Activated T-helper 2 cell treated with anti-CD3 and anti-CD28 coated beads, Interferon-gamma antibody, Interleukin-2, Interleukin-4, amounts not matched to agents 10 μg/mL and 5 μg/mL and 100 μg/mL, durations not matched to agents 14 hours and 24 hours and 36 hours (primary cell): ENCODE measurements at places on chromosomes 4 and X.

DNA sequence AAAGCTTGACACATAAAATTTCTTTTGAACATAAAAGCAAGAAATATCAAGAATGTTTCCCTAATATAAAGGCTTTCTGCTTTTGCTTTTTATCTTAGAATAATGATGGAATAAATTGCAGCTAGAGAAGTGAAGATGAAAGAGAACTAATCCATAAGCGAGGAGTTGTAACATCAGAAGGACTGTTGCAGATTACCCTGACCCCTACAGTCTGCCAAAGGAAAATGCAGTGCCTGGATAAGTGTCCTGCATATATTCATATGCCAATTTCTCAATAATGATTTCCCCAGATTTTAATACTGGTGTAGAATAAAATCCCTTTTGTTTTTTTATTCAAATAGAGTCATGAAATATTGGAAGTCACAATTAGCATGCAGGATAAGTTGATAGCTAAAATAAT is 115.9 kb downstream of the MAGEC2 start:
- H3K4me3 ChIP-seq, result no peak overlapping the region
- no peaks in the 10 kb centered on the region for H3K4me1 ChIP-seq
- no peaks in the 10 kb centered on the region for H3K27me3 ChIP-seq
- no peak overlapping the region for H3K27ac ChIP-seq

- no peak overlapping the region for H3K4me3 ChIP-seq
- peak overlapping the region; percentile 65 for H3K27ac ChIP-seq
- peaks cover 29% of the 10 kb centered on the region for H3K4me1 ChIP-seq
- no peak for DNase-seq
- no peaks in the 10 kb centered on the region for H3K27me3 ChIP-seq
Measured at GRCh38 chrX:1496076-1496475, 40.9 kb downstream of the P2RY8 start.

- DNase-seq, result no peak
- H3K4me1 ChIP-seq, result peaks cover 50% of the 10 kb centered on the region
- no peak overlapping the region for H3K27ac ChIP-seq
- no peaks in the 10 kb centered on the region for H3K27me3 ChIP-seq
- peaks cover 26% of the 10 kb centered on the region for H3K36me3 ChIP-seq
Measured at GRCh38 chrX:65925005-65925404, 114.9 kb downstream of the VSIG4 start.

GRCh38 chr4:145216535-145216934 is 36.1 kb upstream of the OTUD4 start:
- no peaks in the 10 kb centered on the region for H3K36me3 ChIP-seq
- H3K4me3 ChIP-seq, result no peak overlapping the region
- no peak for DNase-seq

DNA sequence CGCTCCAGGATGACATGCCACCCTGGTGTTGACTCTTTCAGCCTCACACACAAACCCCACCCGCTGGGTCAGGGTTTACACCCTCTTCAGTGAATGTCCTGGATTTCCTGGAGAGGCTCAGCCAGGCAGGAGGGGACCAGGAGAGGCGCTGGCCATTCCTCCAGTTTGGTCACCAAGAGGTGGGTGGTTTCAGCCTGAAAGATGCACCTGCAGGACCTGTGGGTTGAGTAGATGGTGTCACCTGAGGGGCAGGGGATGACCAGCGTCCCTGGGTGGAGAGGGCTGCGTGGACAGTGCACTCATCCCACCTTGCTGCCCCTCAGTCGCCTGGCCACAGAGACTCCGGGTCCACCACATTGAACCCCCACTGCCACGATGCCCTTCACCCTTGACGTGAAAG is 179.7 kb downstream of the ASMT start:
- no peaks in the 10 kb centered on the region for H3K4me1 ChIP-seq
- H3K27me3 ChIP-seq, result no peaks in the 10 kb centered on the region
- DNase-seq, result no peak
- H3K27ac ChIP-seq, result no peak overlapping the region
